Activated CD4-positive, alpha-beta T cell treated with anti-CD3 and anti-CD28 coated beads for 1 hour (primary cell): ENCODE measurements at places on chromosomes 16 and 17.

DNA sequence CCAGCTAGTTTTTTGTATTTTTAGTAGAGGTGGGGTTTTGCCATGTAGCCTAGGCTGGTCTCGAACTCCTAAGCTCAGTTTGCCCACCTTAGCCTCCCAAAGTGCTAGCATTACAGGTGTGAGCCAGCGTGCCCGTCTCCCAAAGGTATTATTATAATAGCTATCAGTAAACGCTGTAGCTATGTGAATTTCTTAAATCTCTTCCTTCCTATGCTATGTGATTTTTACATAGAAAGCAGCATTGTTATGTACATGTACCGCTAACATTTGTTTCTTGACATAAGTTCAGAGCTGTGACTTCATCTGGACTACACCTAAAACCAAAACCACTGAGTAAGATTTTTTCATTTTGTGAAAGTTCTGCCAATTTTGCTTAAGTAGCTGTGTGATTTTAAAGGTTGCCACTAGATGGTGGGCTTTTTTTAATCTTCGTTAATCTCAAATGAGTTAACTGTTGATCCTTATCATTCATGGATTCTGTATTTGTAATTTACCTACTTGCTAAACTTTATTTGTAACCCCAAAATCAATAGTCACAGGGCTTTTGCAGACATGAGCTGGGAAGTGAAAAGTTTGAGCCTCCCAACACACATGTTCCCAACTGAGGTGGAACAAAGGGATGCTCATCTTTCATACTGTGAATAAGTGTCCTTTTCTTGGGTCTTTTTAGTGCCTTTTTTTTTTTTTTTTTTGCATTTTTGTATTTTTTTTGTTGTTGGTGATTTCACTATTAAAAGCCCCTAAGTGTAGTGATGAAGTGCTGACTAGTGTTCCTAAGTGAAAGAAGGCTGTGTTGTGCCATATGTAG, 21.9 kb downstream of the PRKAR1A start:
- DNase-seq: no peak

GRCh38 chr17:64115043-64115698, 14.8 kb downstream of the ERN1 start:
- DNase-seq: no peak

DNA sequence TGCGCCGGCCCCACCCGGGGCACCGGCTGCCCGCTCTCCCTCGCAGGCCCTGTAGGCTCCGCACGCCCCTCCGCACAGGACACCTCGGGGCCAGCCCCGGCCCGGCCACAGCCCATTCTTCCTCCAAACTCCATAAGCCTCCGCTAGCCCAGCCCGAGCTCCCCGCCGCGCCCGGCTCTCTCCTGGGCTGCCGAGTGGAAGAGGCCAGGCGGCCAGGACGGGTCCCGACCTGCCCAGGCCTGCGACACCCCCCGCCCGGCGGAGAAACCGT, 397 bp downstream of the NCOR1 start:
- peak; percentile 18 for DNase-seq

DNA sequence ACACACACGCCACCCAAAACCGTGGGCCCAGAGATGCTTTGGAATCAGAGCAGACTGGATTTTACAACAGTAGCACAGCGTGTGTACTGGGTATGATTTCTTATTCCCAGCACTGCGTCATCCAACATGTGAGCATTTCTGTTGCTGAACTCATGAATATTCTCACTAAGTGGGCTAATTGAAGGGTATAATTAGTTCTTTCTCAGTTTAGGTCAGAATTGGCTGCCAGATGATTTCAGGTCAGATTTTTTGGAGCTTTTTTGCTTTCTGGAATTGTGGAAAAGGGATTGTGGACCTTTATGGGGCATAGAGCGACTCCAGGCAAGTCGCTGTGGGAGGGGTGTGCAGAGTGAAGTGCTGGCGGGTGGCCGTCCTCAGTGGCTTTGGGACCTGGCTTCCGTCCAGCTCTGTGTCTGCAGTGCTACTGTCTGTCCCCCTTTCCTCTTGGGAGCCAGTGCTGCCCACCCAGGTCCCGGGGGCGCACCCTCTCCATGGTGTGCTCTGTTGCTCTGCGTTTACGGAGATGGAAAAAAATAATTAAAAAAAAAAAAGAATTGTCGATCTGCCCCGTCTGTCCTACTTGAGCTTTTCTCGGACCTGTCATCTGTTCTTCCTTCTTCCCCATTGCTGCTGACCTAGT, 25.0 kb downstream of the FOXK2 start:
- no peak for DNase-seq

- DNase-seq: no peak
Measured at GRCh38 chr16:71432906-71433305, 8.9 kb downstream of the TLE7 start.

GRCh38 chr17:83122834-83123233, 43.4 kb downstream of the METRNL start:
- no peak for DNase-seq

DNA sequence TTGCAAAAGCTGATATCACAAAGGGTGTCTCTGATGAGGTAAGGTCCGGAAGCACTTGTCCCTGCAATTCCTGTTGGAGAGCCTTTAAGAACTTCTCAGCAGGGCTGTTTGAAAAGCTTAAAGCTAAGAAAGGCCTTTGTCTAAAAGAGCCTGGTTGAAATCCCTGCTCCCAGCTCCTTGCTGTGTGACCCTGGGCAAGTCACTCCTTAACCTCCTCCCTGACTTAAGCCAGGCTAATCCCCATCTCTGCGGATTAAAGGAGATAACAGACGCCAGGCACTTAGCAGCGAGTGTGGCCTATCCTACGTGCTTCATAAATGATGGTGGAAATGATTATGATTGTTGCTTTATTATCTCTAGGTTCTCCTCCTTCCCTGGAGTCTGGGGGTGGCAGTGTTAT, 368.0 kb upstream of the RBFOX1 start:
- DNase-seq: no peak

GRCh38 chr17:78962345-78962983, 17.3 kb downstream of the LGALS3BP start:
- DNase-seq: no peak
